ENCODE measurements at places on chromosomes 12 and 14.
A peak's percentile ranks its signal among the peaks of the same experiment; 100 is the strongest.

DNA sequence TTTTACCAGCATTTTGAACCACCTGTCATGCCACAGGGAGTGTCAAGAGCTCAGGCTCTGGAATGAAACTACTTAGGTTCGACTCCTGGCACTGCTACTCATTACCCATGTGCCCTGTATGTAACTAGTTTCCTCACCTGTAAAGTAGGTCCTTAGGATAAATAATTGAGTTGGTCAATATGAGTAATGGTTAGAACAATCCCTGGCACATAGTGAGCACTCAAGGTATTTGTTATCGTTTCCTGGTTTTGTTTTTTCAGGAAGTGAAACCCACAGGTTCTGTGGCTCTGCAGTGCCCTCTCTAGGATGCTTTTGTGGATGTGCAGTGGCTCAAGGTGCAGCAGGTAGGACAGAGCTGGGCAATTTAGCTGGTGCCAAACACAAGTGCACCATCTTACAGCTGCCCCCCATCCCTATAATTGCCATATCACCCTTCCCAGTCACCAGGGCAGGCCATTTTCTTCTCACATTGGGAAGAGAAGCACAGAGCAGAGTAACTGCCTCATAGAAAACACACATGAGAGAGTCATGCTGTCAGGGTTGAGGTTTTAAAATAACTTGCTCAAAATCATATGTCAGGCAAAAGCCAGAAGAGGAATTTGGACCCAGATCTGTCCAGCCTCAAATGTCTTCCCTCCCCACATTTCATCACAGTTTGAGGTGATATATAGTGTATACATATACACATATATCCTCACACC lies 297.5 kb downstream of the RPAP3 start:
- DNase-seq, result peak; percentile 18

- no peak for DNase-seq
These were observed 13.6 kb downstream of the PLEKHG3 start for GRCh38 chr14:64717870-64718269.

DNA sequence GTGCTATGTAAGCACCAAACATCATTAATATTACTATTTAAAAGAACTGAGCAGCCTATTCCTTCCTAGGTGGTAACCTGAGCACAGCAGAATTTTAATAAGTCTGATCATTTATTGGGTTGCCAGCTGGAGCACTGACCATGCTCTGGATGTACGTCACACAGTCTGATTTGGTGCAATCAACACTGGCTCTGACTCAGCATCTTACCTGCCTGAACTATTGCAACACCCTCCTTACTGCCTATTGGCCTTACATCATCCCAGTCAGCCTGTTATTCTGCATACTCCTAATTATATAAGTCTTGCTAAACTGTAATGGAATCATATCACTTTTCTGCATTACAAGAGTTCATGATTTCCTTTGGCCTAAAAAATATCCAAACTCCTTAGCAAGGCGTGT lies 149.7 kb downstream of the PTPRO start:
- no peak for DNase-seq

DNA sequence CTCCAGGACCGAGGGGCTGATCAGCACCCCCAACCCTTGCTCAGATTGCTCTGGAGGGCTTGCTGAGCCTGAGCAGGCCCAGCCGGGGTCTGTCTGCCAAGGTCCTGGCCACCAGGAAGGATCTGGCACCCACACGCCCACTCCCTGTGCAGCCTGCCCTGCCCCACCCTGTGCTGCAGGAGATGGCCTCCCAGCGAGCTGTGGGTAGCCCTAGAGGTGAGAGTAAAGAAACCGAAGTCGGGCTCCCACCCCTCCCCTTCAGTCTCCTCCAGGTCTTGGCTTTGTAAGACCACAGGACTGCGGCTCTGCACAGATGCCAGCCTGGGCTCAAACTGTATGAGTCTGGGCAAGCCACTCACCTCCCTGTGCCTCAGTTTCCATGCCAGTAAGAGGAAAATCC lies 307.8 kb downstream of the BCL11B start:
- DNase-seq, result no peak

GRCh38 chr14:76490735-76491134 lies 114.8 kb downstream of the ESRRB start:
- DNase-seq, result no peak

GRCh38 chr14:44438221-44438620 lies 68.9 kb downstream of the FSCB start:
- DNase-seq, result no peak

Data from NT2/D1 (cell line).